ENCODE measurements at places on chromosomes 4 and X.

- no peak for DNase-seq
Measured at GRCh38 chrX:12137951-12138360, 317 bp upstream of the FRMPD4 start.

GRCh38 chr4:105896461-105896942 lies 1.2 kb downstream of the NPNT start:
- no peak for DNase-seq

GRCh38 chr4:105059337-105059736 lies 87.3 kb upstream of the TET2 start:
- peak; percentile 9 for DNase-seq

- no peak for DNase-seq
Measured at GRCh38 chr4:117474987-117475386, 389.6 kb upstream of the TRAM1L1 start.

DNA sequence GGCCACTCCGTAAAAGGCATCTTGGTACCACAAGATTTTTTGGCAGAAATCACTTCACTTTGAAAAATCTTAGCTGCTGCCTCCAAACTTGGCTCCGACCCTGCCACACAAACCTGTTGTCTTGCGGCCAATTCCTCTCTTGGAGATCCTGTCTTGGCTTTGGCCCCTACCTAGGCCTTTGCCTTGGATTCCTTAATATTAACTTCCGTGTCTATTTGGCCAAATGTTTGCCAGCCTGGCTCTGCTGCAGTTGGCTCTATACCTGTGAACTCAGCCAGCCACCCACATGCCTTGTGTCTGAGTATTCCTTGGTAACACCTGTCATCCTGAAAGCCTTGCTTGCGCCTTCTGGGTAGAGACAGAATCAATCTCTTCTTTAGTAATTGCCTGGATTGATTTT lies 12.5 kb downstream of the GRXCR1 start:
- DNase-seq: no peak

DNA sequence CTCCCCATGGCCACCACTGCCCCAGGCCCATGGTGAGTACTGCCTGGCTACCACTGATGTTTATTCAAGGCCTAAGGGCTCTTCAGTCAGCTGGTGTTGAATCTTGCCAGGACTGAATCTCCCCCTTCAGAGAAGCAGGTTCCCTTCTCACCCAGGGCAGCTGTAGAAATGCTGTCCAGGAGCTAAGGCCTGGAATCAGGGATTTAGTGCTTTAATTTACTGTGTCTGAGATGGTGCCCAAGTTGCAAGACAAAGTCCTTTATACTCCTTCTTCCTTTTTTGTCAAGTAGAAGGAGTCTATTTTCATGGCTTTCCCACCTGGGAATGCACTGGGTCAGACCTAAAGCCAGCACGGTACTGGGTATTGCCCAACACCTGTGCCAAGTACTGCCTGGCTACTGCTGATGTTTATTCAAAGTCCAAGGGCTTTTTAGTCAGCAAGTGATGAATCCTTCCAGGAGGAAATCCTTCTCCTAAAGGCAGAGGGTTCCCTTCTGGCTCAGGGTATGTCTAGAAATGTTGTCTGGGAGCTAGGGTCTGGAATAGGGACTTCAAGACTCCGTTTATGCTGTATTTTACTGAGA lies 117.6 kb upstream of the ATOH1 start:
- no peak for DNase-seq

GRCh38 chrX:17944833-17945497 lies 83.9 kb upstream of the RAI2 start:
- DNase-seq: no peak

DNA sequence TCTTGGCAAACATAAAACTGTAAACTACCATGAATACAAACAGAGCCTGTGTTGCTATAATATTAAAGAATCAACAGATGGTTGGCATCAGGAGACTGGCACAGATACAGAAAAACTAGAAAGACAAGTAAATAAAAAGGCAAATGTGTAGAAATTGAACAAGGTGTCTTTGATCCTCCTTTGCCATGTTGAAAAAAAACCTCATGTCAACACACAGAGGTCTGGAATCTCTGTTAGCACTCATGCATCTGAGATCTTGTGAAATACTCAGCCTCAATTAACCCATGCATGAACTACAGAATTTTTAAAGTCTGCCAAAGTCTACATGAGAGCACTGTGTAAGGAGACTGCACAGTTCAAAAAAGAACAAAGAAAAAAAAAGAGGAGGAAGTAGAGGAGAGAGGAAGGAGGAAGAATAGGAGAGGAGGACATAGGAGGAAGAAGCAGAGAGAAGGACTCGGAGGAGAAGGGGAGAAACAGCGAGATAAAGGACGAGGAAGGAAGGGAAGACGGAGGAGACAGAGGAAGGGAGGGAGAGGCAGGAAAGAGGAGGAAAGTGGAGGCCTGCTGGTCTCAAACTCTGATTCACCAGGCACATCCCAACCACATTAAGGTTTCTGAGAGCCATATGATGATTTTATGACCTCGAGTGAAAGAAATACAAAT lies 52.8 kb downstream of the PRDM5 start:
- no peak for DNase-seq

Measured in B cell (primary cell).